Suprapubic skin (tissue), 4 donors: ENCODE measurements at places on chromosomes 6 and 20. TPM values are rescaled to one million over a fixed set of nuclear protein-coding genes. Genes with fewer than 3 reads are reported as not detected.

GRCh38 chr6:167679122-167679736 lies 147.5 kb upstream of the AFDN start:
- peaks cover 26% of the 10 kb centered on the region for H3K4me1 ChIP-seq
- H3K36me3 ChIP-seq: no peaks in the 10 kb centered on the region
- no peak overlapping the region for H3K27ac ChIP-seq
- peak overlapping the region; percentile 36 for H3K4me3 ChIP-seq
- no peak for DNase-seq

DNA sequence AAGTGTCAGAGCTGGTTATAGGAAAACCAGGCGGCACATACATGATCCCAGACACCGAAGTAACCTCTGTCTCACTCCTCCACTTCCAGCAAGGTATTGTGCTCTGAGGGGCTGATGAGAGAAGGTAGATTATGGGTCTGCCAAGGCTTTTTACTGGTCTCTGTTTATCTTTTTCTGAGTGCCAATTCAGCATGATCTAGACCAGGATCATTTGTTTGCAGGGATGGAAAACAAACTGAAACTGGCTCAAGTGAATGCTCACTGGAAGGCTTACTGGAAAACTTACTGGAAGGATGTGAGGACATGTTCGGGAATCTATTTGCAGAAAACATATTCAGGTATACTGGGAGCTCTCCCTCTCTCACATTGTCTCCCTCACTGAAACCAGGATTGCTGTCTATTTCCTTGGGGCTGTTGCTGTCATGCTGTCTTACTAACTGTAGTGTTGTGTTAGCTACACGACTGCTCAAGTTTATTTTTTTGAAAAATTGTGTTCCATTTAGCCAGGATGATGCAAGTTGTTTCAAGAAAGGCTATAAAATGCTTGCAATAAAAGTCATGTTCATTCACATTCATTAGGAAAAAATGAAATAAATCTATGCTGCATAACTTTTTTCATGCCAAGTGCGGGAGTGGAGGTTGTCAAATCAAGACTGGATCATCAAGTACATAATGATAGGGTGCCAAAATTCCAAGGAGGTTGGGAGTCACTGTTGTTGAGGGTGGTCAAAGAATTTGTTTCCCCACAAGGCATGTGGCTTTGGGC lies 37.0 kb downstream of the KLHL31 start:
- H3K27me3 ChIP-seq: no peaks in the 10 kb centered on the region
- peak overlapping the region; percentile 44 for H3K27ac ChIP-seq
- DNase-seq: no peak
- H3K4me1 ChIP-seq: peaks cover 20% of the 10 kb centered on the region

DNA sequence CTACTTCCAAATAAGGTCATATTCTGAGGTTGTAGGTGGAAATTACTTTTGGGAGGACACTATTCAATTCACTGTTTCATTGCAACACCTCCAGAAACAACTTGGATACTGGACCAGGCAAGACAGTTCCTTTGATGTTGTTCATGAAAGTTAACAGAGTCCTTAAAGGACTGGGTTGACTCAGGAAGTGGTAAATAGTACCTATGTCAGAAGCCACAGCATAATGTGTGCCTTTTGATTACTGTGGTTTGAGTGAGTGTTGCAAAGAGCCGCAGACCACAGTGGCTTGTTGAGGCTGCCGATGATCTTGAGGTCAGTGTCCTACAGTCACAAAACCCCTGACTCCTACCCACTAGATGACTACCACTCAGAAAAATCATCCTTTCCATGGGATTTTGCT lies 10.9 kb downstream of the IL20RA start:
- H3K27me3 ChIP-seq: no peaks in the 10 kb centered on the region
- H3K4me3 ChIP-seq: no peak overlapping the region
- DNase-seq: no peak

GRCh38 chr6:151498327-151498726 lies 4.5 kb downstream of the CCDC170 start:
- H3K27ac ChIP-seq: no peak overlapping the region
- no peaks in the 10 kb centered on the region for H3K36me3 ChIP-seq
- DNase-seq: no peak
- H3K4me1 ChIP-seq: peaks cover 16% of the 10 kb centered on the region
- no peak overlapping the region for H3K4me3 ChIP-seq
- no peaks in the 10 kb centered on the region for H3K27me3 ChIP-seq

GRCh38 chr6:2396846-2397630 lies 151.6 kb upstream of the GMDS start:
- no peak for DNase-seq
- no peak overlapping the region for H3K27ac ChIP-seq
- H3K36me3 ChIP-seq: no peaks in the 10 kb centered on the region
- H3K4me3 ChIP-seq: no peak overlapping the region

Gene MUCL3
- total RNA-seq: not detected

Gene DDO
- total RNA-seq: not detected
